ENCODE measurements at places on chromosomes 7 and 10.

GRCh38 chr10:16820421-16820820, 3.2 kb upstream of the RSU1 start:
- DNase-seq, result no peak

GRCh38 chr7:69388452-69389137, 209.7 kb upstream of the AUTS2 start:
- DNase-seq, result no peak

- no peak for DNase-seq
These were observed 133.0 kb upstream of the FAM20C start for GRCh38 chr7:59079-60016.

GRCh38 chr7:36058020-36058592, 94.9 kb upstream of the EEPD1 start:
- DNase-seq, result peak; percentile 44

GRCh38 chr7:153452661-153453060, 599.5 kb upstream of the DPP6 start:
- DNase-seq, result no peak
